Dermis lymphatic vessel endothelial cell (primary cell): ENCODE measurements at places on chromosomes 13 and 19. TPM values are rescaled to one million over a fixed set of nuclear protein-coding genes. Genes with fewer than 3 reads are reported as not detected.

Gene NLRP5
- total RNA-seq, result not detected in 2 replicates

Gene SHISA7
- not detected in 2 replicates for total RNA-seq

Gene TEX26
- total RNA-seq, result not detected in 2 replicates

Gene ITM2B
- total RNA-seq, result 361 and 595 TPM in 2 replicates

Gene HTR2A
- not detected in 2 replicates for total RNA-seq
